ENCODE measurements at places on chromosomes 1 and 21. TPM values are rescaled to one million over a fixed set of nuclear protein-coding genes. Genes with fewer than 3 reads are reported as not detected.

GRCh38 chr1:125118147-125118993 is 3933.6 kb downstream of the SRGAP2C start:
- no peak for DNase-seq

DNA sequence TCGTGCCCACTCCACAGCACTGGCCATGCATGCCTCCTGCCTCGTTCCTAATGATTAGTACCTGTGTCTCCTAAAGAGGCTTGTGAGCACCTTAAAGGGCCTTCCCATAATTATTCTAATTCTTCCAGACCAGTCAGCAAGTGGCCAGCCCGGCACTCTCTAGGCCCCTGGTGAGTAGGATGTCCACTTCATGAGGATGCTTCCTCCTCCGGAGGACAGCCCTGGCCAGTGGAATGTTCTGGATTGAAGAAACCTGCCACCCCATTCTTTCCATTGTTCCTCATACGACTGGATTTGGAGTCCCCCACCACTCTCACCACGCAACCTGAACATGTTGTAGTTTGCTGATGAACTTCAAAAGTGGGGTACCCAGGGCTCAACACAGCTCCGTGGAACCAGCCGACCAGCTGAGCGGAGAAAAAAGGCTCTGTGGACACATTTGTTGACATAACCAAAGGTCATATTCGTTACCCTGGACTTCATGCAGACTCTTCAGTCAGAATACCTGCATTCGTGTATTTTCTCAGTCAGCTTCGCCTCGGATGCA is 46.7 kb upstream of the LBR start:
- no peak for DNase-seq

- no peak for DNase-seq
Observed at GRCh38 chr1:24392982-24393650, 20.5 kb downstream of the STPG1 start.

GRCh38 chr1:226679262-226679661 is 59.8 kb downstream of the ITPKB start:
- DNase-seq, result no peak

GRCh38 chr1:117985973-117986372 is 56.4 kb downstream of the WDR3 start:
- no peak for DNase-seq

DNA sequence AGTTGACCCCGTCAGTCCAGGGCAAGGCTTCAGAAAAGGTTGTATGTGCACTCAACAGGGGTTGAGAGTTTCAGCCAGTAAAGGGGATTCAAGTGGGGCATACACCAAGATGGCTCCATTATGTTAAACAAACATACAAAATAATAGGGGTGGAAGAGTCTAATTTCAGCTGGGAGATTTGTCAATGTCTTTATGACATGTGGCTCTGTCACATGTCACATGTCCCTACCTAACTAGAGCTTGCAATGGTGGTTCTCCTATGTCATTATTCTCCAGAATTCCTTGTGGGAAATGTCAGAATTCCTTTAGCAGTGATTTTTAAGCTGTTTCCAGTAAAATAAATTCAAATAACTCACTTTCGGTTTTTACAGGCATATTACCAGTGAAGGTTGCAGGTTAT is 392.0 kb upstream of the ADGRL4 start:
- no peak for DNase-seq

GRCh38 chr21:34603710-34604057 is 11.2 kb downstream of the RCAN1 start:
- DNase-seq, result no peak

GRCh38 chr21:36926989-36927718 is 39.3 kb downstream of the HLCS start:
- no peak for DNase-seq

DNA sequence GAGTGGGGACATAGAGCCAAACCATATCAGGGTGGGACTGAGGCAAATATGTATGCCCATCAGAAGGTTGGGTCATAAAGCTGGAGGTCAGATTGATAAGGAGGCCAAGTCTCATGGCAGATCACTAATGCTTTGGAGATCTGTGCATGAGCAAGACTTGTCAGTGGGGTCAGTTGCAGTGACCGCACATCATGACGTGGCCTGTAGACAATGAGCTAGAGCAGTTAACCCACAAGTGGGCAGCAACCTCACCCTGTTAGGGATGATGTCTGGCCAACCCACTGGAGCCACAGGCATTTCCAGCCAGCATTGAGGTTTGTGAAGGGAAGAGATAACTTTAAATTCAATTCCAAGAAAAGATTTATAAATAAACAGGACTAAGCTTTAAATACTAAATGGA is 66.7 kb downstream of the XCL1 start:
- DNase-seq, result no peak

DNA sequence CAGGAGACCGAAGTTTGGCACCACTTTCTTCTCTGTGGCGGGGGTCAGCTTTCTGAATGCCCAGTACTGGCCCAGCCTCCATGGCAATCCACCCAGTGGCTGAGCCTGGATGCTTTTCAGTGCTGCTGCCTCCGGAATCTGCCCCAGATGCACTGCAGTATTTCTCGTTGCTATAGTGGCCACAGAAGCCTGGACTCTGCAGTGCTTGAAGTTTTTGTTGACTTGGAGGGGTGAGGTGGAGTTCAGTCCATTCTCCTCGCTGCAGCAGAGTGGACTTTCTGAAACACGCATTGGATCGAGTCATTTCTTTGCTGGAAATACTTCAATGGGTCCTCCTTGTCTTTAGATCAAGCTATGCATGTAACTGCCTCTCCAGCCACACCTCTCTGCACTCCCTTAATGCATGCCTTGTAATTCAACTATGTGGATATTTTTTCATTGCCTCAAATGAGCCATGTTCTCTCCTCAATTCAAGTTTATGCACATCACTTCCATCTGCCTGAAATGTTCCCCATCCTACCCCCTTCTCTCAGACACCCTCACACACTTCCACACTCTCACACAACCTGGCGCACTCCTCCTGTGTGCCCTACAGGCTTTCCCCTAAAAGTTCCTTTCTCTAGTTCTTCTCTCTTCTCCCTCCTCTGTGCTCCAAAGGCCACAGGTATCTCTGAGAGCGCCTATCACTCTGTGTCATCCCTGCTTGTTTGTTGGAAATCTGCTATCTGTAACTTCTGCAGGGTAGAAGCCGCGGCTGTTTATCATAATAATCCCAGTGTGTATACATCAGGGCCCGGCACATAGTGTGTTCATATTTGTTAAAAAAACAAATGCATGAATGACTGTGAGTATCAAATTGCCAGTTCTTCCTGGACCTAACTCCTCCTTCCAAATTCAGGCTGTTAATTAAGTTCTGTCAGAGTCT is 16.5 kb downstream of the ADAM30 start:
- DNase-seq, result no peak

DNA sequence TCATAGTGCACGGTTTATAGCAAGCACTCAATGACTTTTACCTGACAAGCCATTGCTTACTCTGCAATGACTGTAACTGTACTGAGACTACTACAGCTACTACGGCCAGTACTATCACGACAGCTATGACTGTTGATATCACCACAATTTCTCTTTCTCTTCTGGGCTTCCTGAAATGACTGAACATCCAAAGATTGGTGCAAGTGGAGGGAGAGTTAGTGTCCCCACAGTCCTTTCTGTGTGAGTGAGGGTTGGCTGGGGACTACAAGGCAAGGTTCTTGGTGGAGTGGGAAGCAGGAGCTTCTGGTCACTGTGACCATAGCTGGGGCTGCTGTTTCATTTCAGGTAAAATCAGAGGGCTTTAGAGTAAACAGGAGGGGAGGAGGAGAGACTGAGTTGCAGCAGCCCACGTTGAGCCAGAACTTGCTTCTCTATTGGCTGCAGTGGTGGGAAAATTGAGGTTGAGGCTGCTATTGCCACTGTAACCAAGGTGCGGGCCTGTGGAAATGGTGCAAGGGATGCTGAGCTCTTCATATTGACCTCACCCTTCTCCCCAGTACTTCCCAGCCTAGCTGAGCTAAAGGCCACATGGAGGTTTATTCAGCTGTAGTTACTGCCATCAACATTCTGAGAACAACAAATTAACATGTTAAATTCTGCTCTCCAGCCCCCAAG is 14.1 kb upstream of the IL10 start:
- no peak for DNase-seq

GRCh38 chr1:232579958-232580941 is 49.7 kb downstream of the SIPA1L2 start:
- DNase-seq, result no peak

GRCh38 chr1:81498471-81499462 is 302.0 kb upstream of the ADGRL2 start:
- DNase-seq, result no peak

- DNase-seq, result no peak
Observed at GRCh38 chr1:62716397-62716796, 28.2 kb upstream of the DOCK7 start.

DNA sequence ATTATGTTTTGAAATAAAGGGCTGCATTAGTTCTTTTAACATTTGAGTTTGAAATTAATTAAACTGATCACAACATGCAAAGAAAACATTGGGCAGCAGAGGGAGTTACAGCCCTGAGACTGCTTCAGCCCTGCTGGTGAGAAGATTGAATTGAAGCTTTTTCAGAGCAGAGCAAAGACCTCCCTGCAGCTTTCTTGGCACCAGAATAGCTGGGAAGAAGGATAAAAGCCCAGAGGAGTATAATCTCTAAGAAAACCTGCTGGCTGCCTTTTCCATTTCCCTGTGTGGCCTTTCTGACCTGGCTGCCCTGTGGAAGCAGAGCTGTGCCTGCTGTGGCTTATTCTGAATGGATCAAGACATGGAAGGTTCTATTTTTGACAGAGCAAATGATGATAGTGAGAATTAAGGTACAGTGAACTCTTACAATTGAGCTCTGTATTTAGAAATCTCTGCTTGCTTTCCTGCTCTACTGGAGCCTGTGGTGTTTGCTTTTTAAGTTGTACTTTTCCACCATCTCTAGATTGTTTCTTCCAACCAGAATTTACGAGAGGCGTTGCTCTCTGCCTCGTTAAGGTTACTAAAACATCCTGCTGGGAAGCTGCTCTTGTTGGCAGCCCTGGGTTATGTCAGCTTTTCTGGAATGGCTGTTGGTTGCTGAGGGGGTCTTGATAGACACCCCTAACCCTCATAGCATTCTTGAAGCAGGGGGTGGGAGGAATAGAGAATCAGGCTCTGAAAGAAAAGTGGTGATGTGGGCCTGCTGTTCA is 9.9 kb downstream of the SNRPE start:
- no peak for DNase-seq

- no peak for DNase-seq
Observed at GRCh38 chr21:43574741-43575472, 84.4 kb downstream of the HSF2BP start.

GRCh38 chr1:115433483-115433882 is 95.4 kb upstream of the NGF start:
- no peak for DNase-seq

DNA sequence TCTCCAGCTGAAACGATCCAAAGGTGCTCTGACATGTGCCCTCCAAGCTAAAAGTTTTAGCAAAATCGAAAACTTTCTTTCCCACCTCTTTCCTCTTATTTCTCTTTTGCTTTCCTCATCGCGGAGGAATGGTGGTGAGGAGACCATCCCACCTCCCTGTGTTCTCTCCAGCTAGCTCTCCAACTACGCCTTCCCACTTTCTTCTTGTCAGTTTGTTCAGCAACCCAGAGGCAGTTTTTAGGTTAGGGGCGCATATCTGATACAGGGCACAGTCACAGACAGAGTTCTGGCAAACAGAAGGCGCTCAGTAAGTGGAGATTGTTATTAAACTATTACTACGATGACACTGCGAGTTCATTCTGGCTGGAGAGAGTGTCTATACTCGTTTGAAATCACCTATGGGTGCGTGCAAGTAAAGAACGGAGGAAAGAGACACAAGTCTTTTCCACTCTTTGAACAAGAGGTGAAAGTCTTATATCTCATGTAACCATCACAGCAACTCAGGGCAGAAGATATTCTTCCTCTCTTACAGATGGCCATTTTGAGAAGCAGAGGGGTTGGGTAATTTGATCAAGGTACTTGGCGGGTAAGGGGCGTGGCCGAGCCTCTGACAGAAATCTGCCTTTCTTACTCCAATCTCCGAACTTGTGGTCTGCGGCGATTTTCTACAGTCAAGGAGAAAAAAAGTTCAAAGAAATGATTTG is 13.9 kb downstream of the HLX start:
- DNase-seq, result no peak

DNA sequence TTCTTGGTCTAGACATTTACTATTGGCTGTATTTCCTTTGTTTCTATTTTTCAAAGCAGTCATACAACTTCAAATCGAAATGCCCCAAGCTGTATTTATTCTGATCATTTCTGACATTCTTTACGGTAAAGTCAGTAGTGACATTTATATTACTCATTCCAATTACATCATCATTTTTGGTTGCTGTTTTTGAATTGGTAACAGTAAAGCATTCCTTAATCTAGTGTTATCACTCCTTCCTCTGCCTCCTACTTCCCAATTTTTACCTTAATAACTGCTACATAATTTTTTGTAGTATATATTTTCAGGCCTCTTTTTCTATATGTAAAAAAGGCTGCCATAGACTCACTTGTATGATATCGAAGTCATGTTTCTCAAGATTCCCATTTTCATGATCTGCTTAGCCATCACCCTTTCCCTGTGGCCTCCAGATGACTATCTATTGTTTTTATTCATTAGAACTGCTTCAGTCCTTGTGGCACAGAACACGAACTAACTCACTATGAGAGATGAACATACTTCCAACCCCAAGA is 167.2 kb downstream of the RUNX1 start:
- DNase-seq, result no peak

- no peak for DNase-seq
Observed at GRCh38 chr1:162502928-162503327, 5.3 kb downstream of the UHMK1 start.

GRCh38 chr1:201375169-201375568 is 2.3 kb downstream of the TNNT2 start:
- DNase-seq, result no peak

GRCh38 chr1:61536174-61537108 is 188.5 kb downstream of the TM2D1 start:
- no peak for DNase-seq

DNA sequence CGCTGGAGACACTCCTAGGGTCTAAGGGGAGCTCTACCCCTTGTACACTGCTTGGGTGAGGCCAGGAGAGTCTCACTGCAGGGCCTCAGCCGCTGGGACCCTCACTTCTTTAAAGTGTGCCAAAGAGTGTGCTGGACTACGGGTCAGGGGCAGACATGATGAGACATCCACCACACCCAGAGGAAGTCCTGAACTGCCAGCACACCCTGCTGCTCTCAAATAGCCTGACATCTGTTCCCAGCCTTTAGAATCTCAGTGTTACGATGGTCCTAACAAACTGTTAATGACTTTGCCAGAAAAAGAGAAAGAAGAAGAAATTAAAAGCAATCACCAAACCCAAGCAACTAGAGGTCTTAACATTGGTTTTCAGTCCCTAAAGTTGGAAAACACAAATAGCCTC is 49.0 kb downstream of the MRPL37 start:
- no peak for DNase-seq

GRCh38 chr1:19532519-19532918 is 47.2 kb upstream of the CAPZB start:
- DNase-seq, result no peak

- DNase-seq, result no peak
Observed at GRCh38 chr1:93613898-93614297, 67.7 kb downstream of the BCAR3 start.

The KIF26B gene
- 1.7 TPM for total RNA-seq

The EIF2D gene
- 61.2 TPM for total RNA-seq

The IQGAP3 gene
- total RNA-seq, result 0.29 TPM

The LSS gene
- 99.0 TPM for total RNA-seq

The ATP8B2 gene
- total RNA-seq, result 24.3 TPM

The SUCO gene
- total RNA-seq, result 47.1 TPM

The ADGRB2 gene
- total RNA-seq, result 6.3 TPM

The LYSMD1 gene
- total RNA-seq, result 5.4 TPM

The MTX1 gene
- 38.2 TPM for total RNA-seq

The PCSK9 gene
- total RNA-seq, result not detected
